Mesenteric fat pad (tissue), 1 donor: ENCODE measurements at places on chromosomes 6 and 20. TPM values are rescaled to one million over a fixed set of nuclear protein-coding genes. Genes with fewer than 3 reads are reported as not detected.

Gene TDRD6
- total RNA-seq, result 0.58 TPM

Gene HLA-DQA1
- 12.7 TPM for total RNA-seq

Gene PRR18
- 1.0 TPM for total RNA-seq

Gene PI3
- not detected for total RNA-seq

Gene ADGRG6
- total RNA-seq, result 8.0 TPM
